ENCODE measurements at places on chromosomes 7 and 10.
A peak's percentile ranks its signal among the peaks of the same experiment; 100 is the strongest.

DNA sequence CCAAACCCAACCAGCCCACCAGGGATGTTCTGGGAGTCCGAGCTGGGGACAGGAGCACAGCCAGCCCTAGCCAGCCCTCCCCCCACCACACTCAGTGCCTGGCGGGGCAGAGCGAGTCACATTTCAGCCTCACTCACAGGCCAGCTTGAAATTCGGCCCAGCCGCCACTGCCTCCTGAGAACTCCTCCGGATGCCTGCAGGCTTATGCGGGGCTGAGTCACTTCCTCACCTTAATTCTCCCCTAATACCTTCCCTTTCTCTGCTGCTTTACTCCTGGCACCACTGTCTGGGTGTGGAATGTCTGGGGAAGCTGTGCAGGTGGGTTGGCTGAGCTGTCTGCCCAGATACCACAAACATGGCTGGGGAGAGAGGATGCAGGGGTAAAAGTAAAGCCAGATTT, 22.6 kb upstream of the DLG5 start:
- DNase-seq: no peak

DNA sequence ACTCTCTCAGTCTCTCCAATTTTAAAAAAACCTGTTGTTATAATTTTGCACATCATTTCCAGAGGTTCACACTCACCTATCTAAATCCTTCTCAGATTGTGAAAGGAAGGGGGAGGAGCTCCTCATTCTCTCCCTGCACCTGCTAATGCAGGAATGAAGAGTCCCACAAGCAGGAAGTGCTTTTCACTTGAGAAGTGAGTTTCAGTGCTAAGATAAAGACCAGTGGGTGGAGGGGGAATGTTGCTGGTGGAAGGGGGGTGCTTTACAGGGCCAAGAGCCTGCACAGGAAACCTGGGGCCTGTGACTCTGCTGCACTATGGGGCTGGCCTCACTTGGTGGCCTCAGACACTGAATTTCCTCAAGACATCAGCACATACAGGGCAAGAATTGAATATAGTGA, 176.4 kb downstream of the PTPN20 start:
- no peak for DNase-seq

- no peak for DNase-seq
Observed at GRCh38 chr10:31921031-31921430, 7.6 kb downstream of the ARHGAP12 start.

DNA sequence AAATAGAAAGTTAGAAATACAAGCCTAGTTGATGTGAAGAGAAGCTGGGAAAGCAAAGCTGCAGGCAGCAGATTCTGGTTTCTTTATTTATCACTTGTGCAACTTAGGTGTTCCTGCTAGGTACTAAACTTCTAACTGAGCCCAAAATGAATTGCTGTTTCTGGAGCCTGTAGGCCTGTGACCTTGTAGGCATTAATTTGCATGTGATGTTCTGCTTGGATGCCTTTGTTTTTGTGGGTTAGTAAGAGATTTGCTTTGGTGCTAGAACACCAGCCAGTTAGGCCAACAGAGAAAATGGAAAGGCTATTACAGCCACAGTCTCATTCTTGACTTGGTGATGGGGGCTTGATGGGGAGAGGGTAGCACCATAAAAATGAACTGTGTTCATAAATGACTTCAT, 370.7 kb downstream of the PPP1R3A start:
- no peak for DNase-seq

GRCh38 chr7:116426428-116427156, 72.9 kb upstream of the CAV2 start:
- DNase-seq: no peak

- DNase-seq: no peak
Observed at GRCh38 chr10:78950656-78951587, 117.8 kb upstream of the ZMIZ1 start.

DNA sequence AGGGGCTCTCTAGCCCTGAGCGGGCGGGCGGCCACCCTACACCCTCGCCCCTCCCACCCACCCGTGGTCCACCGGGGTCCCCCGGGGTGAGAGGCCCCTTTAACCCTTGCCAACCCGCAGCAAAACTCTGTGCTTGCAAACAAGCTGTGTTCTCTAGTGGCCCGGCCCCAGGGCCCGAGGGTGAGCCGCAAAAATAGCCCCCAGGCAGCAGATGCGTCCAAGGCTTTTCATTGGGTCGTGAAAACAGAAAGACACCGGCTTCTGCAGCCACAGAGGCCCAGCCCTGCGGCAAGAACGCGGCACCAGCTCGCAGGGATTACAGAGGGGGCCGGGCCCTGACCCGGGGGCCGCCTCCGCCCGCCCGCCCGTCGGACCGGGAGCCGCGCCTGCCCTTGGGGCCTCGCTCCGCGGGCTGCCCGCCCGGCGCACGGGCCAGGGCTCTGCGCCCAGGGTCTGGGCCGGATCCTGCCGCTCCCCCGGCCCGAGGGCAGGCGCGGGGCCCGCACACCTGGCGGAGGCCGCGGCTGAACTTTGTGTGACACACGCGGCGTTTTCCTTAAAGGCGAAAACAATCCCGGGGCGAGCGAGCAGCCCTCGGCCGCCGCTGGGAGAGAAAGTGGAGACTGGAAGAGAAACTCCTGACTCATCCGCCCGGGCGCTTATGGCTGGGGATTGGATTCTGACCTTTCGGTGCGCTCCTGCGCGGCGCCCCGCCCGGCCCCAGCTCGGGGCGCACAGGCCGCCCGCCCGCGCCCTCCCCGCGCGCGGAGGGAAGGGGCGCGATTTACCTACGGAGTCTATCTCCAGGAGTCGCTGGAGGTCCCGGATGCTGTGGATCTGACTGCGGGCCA, 2.8 kb downstream of the PDGFA start:
- peak; percentile 21 for DNase-seq

GRCh38 chr10:101580486-101581399, 7.3 kb downstream of the POLL start:
- no peak for DNase-seq

DNA sequence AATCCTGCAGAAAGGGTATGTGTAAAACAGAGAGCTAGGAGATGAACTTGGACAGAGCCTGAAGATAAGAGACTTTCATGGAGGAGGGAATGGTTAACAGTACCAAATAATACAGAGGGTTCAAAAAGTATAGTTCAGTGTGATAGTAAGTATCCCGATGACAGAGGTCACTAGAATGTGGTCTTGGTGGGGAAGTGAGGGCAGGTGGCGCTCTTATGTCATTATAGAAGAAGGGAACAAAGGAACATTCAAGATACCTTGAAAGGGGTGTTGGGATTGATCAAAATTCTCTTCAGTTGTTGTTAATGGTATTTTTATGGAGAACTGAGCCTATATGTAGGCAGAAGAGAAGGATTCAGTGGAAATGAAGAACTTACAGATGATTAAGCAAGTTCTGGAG, 312.5 kb downstream of the SUGCT start:
- DNase-seq: no peak
